Inflammatory macrophage treated with lipopolysaccharide for 4 hours (primary cell): ENCODE measurements at places on chromosomes 7 and 10.

DNA sequence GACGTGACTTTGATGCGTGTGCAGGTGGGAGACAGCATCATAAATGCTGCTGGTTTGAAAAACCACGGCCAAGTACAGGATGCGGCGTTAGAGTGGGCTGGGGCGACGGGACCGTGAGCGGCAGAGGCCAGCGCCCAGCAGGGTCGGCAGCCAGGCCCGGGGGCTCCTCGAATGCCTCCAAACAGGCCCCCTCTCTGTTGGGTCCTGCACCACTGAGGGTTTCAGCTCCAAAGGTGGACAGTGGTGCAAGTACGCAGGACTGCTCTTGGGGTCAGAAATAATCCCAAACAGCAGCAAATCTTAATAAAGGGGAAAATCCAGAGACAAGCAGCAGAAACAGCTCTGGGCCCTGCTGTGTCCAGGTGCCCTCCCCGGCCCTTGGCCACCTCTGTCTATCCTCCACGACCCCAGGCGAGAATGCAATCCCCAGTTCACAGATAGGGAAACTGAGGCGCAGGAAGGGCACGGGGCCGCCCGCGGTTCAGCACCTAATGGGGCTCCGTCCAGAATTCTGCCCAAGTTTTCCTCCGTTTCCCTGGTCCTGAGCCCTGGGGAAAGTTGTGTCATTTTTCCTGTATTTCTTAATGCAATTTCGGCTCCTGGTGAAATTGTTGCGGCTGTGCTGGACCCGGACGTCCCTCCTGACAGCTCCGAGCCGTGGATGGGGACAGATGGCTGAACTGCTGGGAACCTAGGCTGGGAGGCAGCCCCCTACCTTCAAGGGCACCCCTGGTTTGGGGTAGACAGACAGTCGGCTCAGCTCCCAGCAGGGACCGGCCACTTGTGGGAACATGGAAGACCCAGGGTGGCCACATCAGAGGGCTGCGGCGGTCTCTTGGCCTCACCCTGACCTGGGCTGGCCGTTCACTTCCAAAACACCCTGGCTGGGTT is 97.4 kb downstream of the FOXL3 start:
- DNase-seq = no peak

GRCh38 chr10:77686096-77686495 is 48.5 kb upstream of the KCNMA1 start:
- no peak for DNase-seq

- DNase-seq = no peak
These were observed 44.0 kb downstream of the CALD1 start for GRCh38 chr7:134823400-134823799.

DNA sequence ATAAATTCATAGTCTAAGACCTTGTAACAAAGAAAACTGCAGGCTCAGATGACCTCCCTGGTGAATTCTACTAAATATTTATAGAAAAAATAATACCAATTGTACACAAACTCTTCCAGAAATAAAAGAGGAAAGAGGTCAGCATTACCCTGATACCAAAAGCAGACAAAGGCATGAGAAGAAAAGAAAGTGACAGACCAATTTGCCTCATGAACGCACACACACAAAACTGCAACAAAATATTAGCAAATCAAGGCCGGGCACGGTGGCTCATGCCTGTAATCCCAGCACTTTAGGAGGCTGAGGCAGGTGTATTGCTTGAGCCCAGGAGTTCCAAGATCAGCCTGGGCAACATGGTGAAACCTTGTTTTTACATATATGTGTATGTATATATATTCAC is 12.7 kb upstream of the COMMD3 start:
- DNase-seq = no peak

DNA sequence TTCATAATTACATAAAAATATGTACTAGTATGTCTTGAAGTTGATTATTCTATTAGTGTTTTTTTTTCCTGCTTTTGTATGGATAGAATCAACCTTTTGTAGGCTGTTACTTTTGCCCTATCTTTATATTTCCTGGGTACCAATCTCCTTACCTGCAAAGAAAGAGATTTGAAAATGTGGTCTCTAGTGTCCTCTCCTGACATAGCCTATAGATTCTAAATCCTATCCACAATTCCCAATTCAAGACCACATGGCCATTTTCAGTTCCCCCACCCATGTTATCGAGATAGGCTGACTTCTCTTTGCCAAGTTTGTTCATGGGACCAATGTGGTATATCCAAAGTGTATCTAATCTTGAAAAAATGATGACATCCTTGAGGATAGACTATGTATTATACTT is 269.4 kb upstream of the SEMA3D start:
- DNase-seq = no peak

DNA sequence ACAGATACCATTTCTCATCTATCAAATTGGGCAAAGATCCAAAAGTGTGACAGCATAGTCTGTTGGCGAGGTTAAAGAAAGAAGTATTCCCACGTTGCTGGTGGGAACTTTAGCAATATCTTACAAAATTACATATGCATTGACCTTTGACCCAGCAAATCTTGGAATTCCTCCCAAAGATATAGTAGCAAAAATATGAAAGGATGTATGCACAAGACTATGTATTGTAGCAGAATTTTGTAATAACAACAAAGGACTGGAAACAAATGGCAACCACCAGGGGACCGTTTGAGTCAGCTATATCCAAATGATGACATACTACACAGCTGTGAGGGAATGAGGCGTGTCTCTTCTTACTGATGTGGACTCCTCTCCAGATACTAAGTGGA is 50.2 kb downstream of the KCNH2 start:
- peak; percentile 26 for DNase-seq

DNA sequence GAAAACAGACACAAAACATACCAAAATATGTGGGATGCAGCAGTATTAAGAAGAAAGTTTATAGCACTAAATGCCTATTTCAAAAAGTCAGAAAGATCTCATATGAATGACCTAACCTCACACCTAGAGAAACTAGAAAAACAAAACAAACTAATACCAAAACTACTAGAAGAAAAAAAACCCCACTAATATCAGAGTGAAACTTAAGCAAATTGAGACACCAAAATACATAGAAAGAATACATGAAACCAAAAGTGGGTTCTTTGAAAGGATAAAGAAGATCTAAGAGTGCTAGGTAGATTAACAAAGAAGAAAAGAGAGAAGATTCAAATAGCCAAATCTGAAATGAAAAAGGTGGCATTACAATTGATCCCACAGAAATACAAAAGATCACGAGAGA is 494.1 kb downstream of the SH2D4B start:
- no peak for DNase-seq

- no peak for DNase-seq
These were observed 139.4 kb downstream of the SKIDA1 start for GRCh38 chr10:21385996-21386585.

DNA sequence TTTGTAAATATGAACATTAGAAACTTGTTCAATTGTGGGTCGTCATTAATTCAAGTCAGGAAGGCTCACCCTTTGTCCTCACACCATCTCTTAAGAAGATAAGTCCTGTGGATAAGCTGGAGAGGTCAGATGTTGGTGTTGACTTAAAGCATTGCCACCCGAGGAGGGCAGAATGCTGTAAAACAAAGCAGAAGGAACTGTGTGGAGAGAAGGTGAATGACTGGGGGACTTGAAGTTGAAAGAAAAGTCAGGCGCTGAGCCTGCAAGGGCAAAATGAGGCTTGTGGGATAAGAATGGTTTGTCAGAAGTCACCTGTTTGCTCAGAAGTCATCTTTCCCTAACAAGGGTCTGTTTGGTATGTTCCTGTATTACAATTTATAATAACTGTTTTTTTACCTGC is 9.1 kb downstream of the RPA3 start:
- no peak for DNase-seq

- DNase-seq = no peak
These were observed 229.2 kb downstream of the ADARB2 start for GRCh38 chr10:1508096-1508495.

GRCh38 chr10:102438374-102438773 is 6.0 kb upstream of the CUEDC2 start:
- no peak for DNase-seq

GRCh38 chr7:131047651-131048304 is 279.9 kb upstream of the MKLN1 start:
- no peak for DNase-seq

- DNase-seq = peak; percentile 57
These were observed 251.6 kb upstream of the MKLN1 start for GRCh38 chr7:131076032-131076431.

DNA sequence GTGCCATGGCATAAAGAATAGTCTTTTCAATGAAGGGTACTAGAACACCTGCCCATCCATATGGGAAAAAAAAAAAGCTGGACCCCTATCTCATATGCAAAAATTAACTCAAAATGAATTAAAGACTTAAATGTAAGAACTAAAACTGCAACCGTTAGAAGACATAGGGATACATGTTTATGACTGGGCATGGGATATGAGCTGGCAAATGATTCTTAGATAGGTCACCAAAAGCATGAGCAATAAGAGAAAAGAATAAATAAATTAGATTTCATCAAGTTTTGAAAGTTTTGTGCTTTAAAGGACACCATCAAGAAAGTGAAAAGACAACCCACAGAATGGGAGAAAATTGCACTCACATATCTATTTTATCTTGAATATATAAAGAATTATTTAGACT is 222.0 kb downstream of the ADK start:
- no peak for DNase-seq

DNA sequence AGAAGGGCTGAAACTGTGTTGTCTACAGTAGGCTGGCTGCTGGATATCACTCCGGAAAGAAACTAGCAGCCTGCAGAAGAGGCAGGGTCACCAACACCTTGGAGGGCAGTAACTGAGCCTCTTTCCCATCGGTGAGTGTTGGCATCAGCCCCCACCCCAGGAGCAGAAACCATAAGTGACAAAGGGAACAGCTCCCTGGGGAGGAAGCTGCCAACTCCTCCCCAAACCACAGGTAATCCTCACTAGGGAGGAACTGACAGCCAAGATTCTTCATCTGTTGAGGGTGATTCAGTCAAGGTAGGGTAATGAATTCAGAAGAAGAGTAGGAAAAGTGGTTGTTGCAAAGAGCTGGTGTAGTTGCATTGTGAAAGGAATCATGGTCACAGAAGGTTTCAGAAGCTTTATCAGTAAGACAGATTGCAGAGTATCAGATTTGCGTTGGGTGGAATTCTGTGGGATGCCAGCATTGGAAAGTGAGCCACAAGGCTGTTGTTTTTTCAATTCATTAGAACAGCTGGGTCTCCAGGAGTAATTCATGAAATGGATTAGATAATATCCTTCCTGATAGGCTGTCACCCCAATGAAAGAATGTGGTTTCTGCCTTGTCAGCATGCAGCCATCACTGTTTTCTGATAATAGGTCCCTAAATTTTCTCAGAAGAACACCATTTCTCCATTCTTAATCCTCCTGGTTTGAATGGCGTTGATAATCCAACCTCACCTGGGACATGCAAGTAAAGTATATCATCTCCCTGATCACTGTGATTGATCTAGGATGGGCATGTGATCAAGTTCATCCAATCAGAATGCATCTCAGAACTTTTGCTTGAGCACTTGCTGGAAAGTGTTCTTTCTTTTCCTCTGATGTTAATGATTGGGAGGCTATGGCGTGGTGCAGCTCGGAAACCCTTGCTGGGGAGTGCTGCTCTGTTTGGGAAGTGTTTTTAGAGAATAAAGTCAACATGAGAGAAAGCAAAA is 75.0 kb upstream of the CTBP2 start:
- no peak for DNase-seq
